ENCODE measurements at places on chromosomes 3 and 15.

- no peak overlapping the region for H3K27ac ChIP-seq
- H3K27me3 ChIP-seq: no peaks in the 10 kb centered on the region
- H3K4me1 ChIP-seq: no peaks in the 10 kb centered on the region
- H3K36me3 ChIP-seq: no peaks in the 10 kb centered on the region
- no peak for DNase-seq
- H3K4me3 ChIP-seq: no peak overlapping the region
These were observed 59.3 kb upstream of the ADCY5 start for GRCh38 chr3:123508178-123508577.

- no peaks in the 10 kb centered on the region for H3K27me3 ChIP-seq
- no peak for DNase-seq
- H3K4me1 ChIP-seq: peaks cover 29% of the 10 kb centered on the region
- H3K27ac ChIP-seq: no peak overlapping the region
These were observed 448.8 kb upstream of the THBS1 start for GRCh38 chr15:39132070-39132469.

- H3K27ac ChIP-seq: no peak overlapping the region
- no peak overlapping the region for H3K4me3 ChIP-seq
- no peaks in the 10 kb centered on the region for H3K36me3 ChIP-seq
- DNase-seq: no peak
- no peaks in the 10 kb centered on the region for H3K27me3 ChIP-seq
These were observed 9.5 kb downstream of the SLCO2A1 start for GRCh38 chr3:134020135-134020680.

DNA sequence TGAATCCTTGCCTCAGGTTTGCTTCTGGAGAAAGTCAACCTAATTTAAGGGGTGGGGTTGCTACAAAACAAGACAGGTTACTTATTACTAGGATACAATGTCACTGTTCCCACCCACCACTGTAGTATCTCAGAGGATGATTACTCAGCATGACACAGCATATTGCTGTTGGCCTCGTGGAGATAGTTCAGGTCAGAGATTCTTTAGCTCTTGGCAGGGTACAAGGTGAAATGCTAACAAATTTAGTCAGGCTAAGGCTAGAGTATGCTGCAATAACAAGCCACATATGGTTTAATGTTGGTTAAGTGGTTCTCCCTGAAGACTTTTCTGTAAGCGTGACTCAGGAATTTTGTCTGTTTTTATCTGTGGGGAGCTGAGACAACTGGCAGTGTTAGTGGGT, 161.8 kb downstream of the EDEM1 start:
- H3K4me1 ChIP-seq: no peaks in the 10 kb centered on the region
- no peaks in the 10 kb centered on the region for H3K36me3 ChIP-seq
- no peak for DNase-seq
- H3K4me3 ChIP-seq: no peak overlapping the region
- H3K27ac ChIP-seq: no peak overlapping the region

- H3K4me3 ChIP-seq: no peak overlapping the region
- H3K36me3 ChIP-seq: no peaks in the 10 kb centered on the region
These were observed 102.1 kb upstream of the PRR20G start for GRCh38 chr3:127389913-127390312.

GRCh38 chr3:149038322-149038721, 47.0 kb downstream of the GYG1 start:
- peaks cover 48% of the 10 kb centered on the region for H3K36me3 ChIP-seq
- no peaks in the 10 kb centered on the region for H3K4me1 ChIP-seq
- no peaks in the 10 kb centered on the region for H3K27me3 ChIP-seq

GRCh38 chr15:62928242-62928999, 114.1 kb upstream of the TPM1 start:
- no peak overlapping the region for H3K27ac ChIP-seq
- H3K4me1 ChIP-seq: peaks cover 6% of the 10 kb centered on the region
- no peaks in the 10 kb centered on the region for H3K36me3 ChIP-seq
- no peaks in the 10 kb centered on the region for H3K27me3 ChIP-seq
- H3K4me3 ChIP-seq: no peak overlapping the region

DNA sequence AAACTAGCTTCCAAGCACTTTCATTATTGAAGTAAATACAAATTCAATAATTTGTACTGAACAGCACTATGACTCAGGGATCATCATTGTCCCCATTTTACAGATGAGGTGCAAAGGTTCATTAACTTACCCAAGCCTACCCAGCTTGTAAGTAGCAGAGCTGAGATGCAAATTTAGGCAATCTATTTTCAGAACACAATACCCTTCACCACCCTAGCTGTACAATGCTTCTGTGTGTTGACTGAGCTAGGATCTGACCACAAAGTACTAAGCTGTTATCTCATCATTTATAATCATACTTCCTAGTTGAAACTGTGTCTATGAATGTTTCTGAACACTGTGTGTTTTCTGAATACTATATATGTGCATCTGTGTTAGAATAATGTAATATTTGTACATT, 3.2 kb upstream of the ILDR1 start:
- no peak overlapping the region for H3K4me3 ChIP-seq
- H3K36me3 ChIP-seq: no peaks in the 10 kb centered on the region
- no peak overlapping the region for H3K27ac ChIP-seq
- H3K4me1 ChIP-seq: no peaks in the 10 kb centered on the region
- DNase-seq: no peak
